Dermis microvascular lymphatic vessel endothelial cell (primary cell): ENCODE measurements at places on chromosomes 6 and 20.

DNA sequence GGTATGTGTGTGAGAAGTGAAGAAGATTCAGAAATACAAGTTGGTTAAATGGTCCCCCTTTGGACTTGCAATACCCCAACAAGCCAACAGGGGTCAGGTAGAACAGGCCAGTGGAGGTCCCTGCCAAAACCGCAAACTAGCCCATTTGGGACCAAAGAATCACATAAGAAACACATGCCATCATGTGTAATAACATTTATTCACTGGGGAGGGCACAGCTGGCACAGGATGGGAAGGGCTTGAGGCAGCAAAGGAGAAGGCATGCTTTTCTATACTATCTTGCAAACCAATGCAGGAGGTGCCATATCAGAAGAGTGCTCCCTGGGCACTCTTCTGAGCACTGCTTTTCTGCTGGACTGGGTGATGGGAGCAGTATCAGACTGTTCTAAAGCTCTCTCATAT, 116.1 kb upstream of the TRAF3IP2 start:
- DNase-seq = peak; percentile 21

DNA sequence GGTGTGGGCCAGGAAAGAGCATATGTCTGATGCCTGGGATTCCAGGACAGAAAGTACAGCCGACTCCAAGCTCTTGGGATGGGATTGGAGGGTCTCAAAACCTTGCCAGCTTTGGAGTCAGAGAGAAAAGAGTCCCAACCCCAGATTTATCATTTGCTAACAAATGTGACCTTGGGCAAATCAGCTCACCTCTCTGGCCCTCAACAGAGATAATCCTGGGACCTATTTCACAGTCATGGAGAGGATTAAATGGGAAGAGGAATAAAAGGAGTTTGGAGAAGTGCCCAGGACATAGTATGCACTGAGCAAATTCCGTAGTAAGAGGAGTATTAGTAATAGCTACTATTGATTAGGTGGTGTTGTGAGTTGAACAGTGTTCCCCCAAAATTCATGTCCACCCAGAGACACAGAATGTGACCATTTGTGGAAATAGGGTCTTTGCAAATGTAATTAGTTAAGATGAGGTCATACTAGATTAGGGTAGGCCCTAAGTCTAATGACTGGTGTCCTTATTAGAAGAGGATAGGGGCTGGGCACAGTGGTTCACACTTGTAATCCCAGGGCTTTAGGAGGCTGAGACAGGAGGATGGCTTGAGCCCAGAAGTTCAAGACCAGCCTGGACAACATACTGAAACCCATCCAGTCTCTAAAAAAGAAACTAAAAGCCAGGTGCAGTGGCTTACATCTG, 17.1 kb downstream of the RIPOR3 start:
- DNase-seq = no peak

DNA sequence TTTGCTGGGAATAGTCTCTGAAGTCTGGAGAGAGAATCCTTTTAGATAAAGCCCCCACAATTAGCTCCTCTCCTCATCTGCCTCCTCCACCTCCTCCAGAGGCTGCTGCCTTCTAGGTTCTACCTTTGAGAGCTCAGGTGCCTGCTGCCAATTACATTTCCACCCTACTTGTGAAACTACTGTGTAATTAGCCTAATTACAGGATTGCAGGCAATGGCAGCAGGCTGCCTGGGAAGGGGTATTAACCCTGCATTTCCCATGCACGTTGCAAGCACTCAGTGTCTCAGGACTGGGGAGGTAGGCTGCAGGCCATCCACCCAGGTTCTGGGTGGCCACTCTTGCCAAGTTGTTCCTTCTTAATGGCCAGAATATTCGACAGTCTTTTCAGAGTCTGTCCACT, 215.6 kb upstream of the ZNF217 start:
- DNase-seq = no peak

DNA sequence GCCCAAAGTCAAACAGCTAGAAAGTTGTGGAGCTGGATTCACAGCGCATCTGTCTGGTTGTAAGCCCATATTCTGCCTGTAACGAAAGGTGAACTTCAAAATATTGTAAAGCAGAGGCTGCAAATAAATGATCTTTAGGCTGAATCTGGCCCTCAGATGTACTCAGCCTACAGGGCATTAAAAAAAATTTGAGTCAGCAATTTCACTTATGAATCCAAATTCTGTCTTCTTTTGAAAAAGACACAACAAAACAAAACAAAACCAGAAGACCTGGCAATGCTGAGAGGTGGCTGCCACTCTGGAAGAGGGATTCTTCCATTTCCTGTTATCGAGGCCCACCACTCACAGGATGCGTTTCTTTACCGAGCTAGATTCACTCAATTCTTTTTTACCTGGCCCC, 7.1 kb downstream of the LAMA4 start:
- DNase-seq = no peak

DNA sequence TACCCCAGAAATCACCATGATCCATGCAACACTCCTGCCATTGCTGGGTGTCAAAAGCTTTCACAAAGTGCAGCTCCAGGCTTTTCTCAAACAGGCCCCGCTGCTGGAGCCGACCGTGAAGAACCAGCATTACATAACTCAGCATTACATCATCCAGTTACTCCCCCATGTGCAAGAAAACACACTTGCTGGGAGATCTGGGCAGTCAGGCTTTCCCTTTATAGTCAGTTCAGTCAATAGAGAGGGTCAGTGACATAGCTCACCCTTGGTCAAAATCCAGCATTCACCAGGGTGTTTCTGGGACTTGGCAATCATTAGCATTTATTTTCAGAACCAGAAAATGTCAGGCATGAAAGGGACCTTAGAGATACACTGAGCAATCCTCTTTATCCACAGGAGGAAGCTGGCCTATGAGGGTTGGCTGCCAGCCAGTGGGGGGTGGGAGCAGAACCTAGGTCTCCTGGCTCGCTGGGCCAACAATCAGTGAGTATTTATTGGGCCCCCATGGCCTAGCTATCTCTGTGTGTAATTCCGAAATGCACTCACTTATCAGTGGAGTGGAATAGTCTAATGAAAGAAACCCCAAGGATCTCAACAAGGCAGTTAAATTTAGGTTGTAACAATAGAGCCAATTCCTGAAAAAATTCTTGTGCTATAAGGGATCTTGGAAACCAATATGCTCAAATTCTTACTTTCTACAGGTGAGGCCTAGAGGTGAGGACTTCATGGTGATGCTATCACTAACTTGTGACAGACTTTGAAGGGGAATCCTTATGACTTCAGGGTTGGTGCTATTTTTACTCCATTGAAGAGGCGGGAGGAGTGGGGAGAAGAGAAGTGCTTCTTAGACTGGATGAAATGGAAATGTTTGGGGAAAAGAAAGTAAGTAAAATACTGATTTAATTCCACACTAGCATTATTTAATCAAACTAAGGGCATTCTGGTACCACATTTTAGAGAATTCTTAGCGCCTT, 54.6 kb downstream of the LYRM4 start:
- peak; percentile 49 for DNase-seq

DNA sequence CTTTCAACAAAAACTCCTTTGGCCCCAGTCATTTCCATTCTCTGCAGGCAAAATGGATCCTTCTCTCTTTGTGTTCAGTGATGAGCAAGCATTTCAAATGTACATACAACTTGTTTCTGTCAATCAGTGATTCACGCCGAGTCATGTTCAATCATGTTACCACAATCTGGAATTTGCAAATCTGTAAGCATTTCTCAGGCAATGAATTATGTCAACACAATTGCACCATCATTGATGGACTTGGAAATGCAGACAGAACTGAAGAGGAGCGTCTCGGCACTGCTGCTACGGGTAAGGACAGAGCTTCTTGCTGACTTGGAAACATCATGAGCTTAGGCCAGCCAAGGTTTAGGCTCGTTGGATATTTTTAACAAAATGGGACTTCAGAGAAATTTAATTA, 132.8 kb upstream of the AGPAT4 start:
- DNase-seq = no peak

DNA sequence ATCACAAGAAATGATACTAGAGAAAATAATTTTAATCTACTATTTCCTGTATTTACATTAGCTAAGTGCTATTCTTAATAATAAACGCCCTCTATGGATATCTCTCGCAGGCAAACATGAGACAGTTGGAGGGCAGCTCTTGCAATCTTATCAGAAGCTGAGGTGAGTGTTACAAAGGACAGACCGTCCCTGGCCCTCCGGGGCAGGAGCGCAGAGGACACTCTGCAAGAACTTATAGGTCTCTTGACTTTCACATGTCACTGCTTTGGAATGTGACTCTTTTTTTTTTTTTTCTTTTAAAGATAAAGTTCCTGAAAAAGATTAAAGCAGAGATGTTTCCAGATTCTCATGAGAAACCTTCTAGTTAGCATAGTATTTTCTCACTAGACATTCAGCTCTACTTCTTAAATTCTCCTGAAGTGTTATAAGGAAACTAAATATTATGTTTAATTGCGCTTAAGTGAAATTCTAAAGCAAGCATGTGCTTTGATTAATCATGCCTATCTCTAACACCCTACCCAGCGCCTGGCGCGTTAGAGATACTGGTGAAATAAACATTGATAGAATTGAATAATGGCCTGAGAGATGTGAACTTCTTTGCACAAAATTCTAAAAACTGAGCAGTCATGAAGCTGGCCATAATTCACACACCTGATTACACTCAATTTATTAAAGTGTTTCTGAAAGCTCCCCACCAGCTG, 57.4 kb downstream of the SYTL3 start:
- DNase-seq = peak; percentile 41

GRCh38 chr20:16014436-16014835, 558.8 kb downstream of the KIF16B start:
- DNase-seq = no peak

GRCh38 chr6:35044145-35044745, 96.9 kb downstream of the TCP11 start:
- no peak for DNase-seq

- peak; percentile 99 for DNase-seq
These were observed 43.7 kb upstream of the MAP7 start for GRCh38 chr6:136593748-136594490.

GRCh38 chr6:33888664-33889200, 84.9 kb upstream of the MLN start:
- no peak for DNase-seq

DNA sequence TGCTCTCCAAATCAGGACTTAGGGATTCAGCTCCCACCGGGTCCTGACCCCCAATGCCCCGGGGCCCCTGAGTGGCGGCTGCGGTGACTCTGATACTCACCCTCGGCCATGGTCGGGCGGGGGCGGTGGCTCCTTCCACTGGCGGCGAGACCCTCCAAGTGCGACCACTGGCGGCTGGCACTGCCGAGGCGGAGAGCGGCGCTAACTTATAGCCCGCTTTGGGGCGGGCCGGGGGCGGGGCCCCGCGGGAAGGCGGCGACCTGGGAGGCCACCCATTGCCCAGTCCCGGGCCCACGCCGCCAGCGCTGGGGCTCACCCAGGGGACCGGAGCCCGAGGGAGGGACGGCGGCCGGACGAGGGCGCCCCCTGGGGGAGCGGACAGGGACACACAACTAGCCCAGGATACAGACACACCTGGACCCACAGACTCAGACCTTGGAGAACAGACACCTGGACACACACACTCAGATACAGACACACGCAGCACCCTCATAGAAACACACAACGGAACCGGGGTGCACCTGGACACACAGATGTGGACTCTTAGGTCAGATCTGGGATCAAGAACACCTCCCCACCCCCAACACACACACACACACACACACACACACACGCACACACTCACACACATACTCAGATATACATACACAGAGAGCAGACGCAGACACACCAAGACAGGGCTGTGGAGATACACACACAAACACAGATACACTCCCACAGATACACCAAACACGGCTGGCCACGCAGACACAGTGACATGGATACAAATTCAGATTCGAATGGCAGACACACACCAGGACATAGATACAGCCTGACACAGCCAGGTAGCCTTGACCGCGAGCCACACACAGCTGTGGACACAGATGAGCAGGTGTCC, at the start of gene TGM2:
Gene TGM2 (minus strand): TSS at position 182 of the 877 bp plus-strand sequence. CDS start 72 bp downstream, at position 110.
- peak; percentile 92 for DNase-seq

GRCh38 chr6:117449549-117450439, 24.1 kb upstream of the ROS1 start:
- peak; percentile 68 for DNase-seq

- no peak for DNase-seq
These were observed 28.9 kb downstream of the TREM1 start for GRCh38 chr6:41257369-41258195.

GRCh38 chr20:59832406-59833363, 100.8 kb downstream of the SYCP2 start:
- no peak for DNase-seq

DNA sequence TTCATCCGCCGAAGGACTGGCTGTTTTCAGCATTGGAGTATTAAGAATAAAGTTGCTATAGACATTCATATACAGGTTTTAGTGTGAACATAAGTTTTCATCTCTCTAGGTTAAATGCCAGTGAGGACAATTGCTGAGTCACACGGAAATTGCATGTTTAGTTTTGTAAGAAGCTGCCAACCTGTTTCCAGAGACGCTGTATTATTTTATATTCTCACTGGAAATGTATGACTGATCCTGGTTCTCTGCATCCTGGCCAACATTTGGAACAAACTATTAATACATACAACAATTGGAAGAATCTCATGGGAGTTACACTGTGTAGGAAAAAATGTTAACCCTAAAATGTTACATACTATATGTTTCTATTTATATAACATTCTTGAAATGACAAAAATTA, 16.7 kb upstream of the TGM6 start:
- DNase-seq = peak; percentile 91

GRCh38 chr6:43977404-43978111, 149.7 kb downstream of the MRPL14 start:
- no peak for DNase-seq

DNA sequence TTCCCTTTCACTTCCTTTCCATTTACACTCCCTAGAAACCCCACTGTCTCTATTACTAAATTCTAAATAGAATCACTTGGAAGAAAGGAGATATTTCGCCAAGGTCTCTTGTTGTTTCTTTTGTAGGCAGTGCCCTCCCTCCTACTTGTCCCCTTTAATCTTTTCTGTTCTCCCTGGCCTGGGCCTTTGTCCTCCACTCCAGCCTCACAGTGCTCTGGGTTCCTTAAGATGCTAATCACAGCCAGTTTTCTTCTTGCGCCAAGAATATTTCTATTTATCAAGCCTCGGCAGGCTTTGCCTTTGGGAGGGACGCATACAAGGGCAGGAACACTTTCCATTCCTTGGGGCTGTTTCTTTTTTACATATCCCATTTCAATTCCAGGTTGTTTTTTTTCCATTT, 520.6 kb upstream of the CHD6 start:
- DNase-seq = no peak

DNA sequence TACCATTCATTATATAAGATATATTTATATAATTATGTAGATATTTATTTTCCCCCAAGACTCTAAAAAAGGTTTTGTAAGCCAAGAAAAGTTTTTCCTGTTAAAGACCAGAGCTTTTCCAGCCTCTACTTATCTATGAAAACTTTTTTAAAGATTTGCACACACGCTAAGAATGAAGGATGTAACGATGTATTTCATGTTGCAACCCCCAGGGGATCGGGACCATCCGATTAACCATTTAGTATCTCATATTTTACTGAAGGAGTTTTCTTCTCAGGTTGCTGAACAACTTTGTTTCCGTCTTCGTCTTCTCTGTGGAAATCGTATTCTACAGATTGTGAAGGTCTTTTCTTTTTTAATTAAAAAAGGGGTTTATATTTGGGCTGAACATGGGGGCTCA, 70.0 kb upstream of the SASH1 start:
- DNase-seq = no peak

GRCh38 chr6:126143761-126144251, 157.5 kb downstream of the TRMT11 start:
- DNase-seq = no peak
